ENCODE measurements at places on chromosomes 11 and 22.

GRCh38 chr11:115927823-115928329, 423.7 kb upstream of the CADM1 start:
- no peak for DNase-seq

GRCh38 chr11:124394408-124394807, 4.4 kb downstream of the OR8B3 start:
- DNase-seq, result no peak

DNA sequence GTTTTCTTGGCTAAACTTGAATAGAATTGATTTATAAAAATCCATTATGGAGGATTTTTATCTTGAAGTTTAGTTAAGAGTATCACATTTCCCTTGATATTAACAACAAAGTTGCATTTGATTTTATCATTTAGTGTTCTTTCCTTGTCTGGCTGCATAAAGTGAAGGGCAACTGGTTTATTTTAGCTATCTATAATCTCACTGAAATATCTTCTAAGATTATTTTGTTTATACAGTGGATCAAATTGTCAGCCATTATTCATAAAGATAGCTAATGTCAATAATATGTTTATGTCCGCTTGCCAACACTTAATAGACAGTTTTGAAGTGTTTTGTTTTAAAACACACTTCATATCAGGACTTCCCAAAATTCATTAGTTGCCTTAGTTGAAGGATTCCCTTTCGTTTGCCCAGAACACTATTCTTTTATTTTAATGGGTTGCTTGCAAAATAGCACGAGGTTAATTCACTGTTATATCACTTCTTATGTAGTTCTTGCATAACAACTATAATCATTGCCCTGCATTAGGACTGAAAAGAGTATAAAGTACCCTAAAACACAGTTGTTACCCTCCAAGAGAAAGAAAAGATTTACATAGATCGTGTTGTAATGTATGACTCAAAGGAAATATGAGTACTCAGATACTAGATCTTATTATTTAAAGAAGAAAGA, 73.0 kb downstream of the MSANTD4 start:
- DNase-seq, result no peak

- peak; percentile 77 for DNase-seq
Observed at GRCh38 chr11:57303990-57304579, 20.7 kb downstream of the TNKS1BP1 start.

- DNase-seq, result no peak
Observed at GRCh38 chr11:46686886-46687795, 13.3 kb downstream of the ARHGAP1 start.

DNA sequence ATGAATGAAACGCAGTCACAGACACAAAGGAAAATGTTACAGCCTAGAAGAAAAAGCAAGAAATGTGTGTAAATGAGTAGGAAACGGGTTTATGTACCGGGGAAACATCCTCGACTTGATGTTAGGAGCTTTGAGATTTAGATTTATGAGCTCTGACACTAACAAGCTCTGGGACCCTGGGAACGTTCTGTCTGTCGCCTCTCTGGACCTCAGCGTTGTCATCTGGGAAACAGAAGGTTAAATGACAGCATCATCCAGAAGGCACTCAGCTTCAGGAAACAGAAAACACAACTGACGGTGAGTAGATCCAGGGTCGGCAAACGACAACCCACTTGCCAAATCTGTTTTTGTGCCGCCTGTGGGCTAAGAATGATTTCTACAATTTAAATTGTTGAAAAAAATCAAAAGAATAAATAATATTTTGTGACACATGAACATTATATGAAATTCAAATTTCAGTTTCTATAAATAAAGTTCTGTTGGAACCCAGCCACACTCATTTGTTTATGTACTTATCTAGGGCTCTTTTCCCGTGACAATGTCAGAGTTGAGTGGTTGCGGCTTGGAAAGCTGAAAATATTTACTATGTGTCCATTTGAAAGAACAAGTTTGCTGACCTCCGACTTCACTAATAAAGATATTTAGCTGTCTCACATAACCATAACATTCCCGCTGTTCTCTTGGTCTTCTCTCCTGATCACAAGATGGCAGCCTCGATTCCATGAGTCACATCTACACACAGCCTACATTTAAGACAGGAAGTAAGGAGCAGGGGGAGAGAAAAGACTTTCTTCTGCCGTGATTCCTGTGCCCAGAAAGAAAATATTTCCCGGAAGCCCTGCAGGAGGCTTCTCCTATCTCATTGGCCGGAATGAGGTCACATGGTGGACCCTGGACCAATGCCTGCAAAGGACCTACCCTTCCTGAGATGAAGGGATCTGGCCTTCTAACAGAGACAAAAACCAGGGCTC, 47.1 kb upstream of the SYT13 start:
- peak; percentile 8 for DNase-seq

DNA sequence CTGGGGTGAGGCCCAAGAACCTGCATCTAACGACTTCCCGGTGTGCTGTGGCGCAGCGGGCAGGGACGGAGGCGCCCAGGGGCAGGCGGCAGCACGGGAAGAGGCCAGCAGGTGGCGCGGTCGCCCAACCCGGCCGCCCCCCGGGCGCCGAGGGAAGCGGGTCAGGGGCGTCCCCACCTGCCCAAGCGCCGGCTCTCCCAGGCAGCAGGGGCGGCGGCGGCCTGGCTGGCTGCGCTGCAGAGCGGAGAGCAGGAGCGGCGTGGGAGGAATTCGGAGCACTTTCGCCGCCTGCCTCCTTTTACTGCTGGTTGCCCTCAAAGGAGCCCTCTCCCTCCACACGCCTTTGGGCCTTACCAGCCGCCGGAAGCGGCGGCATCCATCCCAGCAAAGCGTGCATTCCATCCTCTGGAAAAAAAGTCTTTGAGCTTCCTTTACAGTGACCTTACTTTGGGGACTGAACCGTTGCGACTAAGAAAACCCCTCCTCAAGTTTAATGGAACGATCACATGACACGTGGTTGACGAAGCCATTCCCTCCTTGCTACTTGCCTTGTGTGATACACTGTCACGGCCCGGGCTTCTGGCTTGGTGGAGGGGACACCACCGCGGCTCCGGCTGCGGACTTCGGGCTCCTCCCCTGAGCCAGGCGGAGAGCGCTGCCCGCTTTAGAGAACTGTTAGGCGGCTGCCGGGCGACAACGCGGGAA, 106.8 kb upstream of the CLMP start:
- DNase-seq, result no peak

GRCh38 chr11:81470446-81470845, 1263.2 kb downstream of the FAM181B start:
- DNase-seq, result no peak

GRCh38 chr11:12102588-12103410, 7.6 kb upstream of the MICAL2 start:
- DNase-seq, result no peak

DNA sequence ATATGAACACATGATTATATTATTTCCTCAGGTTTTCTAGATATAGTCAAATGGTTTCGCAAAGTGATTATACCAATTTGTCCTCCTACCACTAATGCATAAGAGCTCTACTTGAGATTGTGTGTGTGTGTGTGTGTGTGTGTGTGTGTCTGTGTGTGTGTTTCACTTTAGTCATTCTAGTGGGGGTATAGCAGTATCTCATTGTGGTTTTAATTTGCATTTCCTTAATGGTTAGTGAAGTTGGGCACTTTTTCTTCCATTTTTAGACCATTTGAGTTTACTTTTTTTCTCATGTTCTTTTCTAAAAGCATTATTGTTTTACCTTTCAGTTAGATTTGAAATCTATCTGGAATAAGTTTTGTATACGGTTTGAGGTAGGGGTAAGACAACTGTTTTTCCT, 12.9 kb downstream of the CAPN5 start:
- no peak for DNase-seq

GRCh38 chr11:35173011-35173511, 34.1 kb downstream of the CD44 start:
- no peak for DNase-seq

GRCh38 chr11:95659088-95659487, 130.5 kb downstream of the FAM76B start:
- DNase-seq, result no peak

- peak; percentile 51 for DNase-seq
Observed at GRCh38 chr22:17920145-17920605, 104.2 kb downstream of the MICAL3 start.

- DNase-seq, result no peak
Observed at GRCh38 chr11:61007956-61008896, 36.7 kb downstream of the CD6 start.

Data from NCI-H510A (cell line).